ENCODE measurements at places on chromosomes 4 and X.

DNA sequence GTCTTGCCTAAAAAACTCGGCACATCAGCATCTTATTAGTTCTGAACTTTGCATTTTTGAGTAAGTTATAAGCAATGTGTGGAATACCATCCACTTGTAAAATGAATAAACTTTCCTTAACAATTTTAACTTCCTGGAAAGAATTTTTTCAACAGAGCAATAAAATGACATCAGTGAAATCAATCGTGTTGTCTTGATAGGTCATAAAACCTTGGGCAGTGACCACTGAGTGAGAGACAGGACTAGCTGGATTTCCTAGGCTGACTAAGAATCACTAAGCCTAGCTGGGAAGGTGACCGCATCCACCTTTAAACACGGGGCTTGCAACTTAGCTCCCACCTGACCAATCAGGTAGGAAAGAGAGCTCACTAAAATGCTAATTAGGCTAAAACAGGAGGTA lies 403.0 kb upstream of the CNKSR2 start:
- DNase-seq: no peak

GRCh38 chrX:23908219-23909004 lies 606 bp downstream of the CXorf58 start:
- no peak for DNase-seq

- DNase-seq: no peak
Measured at GRCh38 chrX:123310112-123310511, 126.0 kb downstream of the GRIA3 start.

DNA sequence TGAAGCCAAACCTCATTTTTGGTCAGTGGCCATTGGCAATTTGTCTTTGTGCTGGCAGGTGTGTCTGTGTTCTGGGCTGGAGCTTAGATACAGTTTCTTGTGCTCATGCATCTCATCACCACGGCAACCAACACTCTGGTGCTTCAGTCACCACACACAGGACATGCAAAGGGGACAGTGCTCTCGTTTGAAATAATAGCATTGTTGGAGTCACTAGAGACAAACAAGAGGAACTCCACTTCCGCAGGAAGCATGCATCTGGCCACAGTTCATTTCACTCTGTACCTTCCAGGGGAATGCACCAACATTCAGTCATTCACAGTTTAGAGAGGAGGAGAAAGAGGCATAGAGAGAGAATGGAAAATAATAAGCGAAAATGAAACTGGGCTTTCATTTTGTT lies 267.4 kb downstream of the ANK2 start:
- DNase-seq: peak; percentile 3

- no peak for DNase-seq
Measured at GRCh38 chrX:37640142-37640541, 45.4 kb upstream of the XK start.

GRCh38 chr4:8010618-8011017 lies 71.0 kb upstream of the AFAP1 start:
- no peak for DNase-seq

- DNase-seq: peak; percentile 13
Measured at GRCh38 chr4:169311643-169312365, 41.0 kb upstream of the SH3RF1 start.

GRCh38 chr4:102610476-102610875 lies 109.3 kb downstream of the NFKB1 start:
- no peak for DNase-seq

DNA sequence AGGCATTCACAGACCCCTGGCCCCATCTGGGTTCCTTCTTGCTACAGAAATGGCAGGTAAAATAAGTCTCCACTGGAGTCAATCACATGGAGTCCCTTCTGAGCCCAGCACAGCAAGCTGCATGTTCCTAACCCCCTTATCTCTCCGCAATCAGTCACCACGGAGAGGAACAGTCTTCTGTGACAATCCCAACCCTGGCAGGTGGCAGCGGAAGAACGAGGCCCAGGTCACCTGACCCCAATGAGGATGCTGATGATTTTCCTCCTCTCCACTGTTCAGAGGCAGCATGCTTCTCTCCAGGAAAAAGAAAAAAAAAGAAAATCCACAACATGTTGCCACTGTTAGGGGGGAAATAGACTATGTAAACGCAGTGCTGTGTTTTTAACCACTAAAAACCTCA lies 50.1 kb downstream of the TSPAN5 start:
- DNase-seq: no peak

DNA sequence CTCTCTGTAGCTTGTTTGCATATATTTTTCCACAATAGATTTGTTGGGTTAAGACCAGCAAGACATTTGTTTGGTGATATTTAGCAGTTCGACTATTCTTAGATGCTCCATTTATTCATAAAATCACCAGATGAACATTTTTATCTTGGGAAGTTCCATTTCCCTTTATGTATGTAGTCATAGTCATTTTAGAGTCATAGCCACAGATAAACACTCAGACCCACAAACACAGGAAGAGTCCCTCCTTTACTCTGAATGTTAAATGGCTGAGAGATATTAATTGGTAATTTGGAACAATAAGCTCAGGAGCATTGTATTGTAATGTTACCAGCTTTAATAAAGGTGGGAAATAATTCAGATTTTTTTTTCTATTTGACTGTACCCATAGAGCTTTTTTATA lies 1608.7 kb downstream of the STIM2 start:
- no peak for DNase-seq

- no peak for DNase-seq
Measured at GRCh38 chr4:118834070-118834469, 1.9 kb downstream of the SEC24D start.

- no peak for DNase-seq
Measured at GRCh38 chr4:11805842-11806241, 377.1 kb upstream of the HS3ST1 start.

- no peak for DNase-seq
Measured at GRCh38 chr4:155904331-155904730, 835 bp downstream of the TDO2 start.

DNA sequence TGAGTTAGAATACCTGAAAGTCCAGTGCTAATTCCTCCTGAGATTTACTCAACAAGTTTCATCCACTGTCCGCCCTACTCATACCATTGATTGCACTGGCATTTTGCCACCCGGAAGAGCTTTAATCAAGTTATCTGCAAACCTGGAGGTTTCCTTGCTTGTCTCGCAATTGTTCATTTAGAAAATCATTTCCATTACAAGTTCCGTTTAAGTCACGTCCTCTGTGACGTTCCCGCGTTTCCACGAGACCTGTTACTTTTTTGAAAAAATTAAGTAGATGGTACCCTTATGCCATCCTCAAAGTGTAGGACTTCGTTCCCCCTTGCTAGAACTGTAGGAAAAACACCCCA lies 761 bp upstream of the FRYL start:
- no peak for DNase-seq

DNA sequence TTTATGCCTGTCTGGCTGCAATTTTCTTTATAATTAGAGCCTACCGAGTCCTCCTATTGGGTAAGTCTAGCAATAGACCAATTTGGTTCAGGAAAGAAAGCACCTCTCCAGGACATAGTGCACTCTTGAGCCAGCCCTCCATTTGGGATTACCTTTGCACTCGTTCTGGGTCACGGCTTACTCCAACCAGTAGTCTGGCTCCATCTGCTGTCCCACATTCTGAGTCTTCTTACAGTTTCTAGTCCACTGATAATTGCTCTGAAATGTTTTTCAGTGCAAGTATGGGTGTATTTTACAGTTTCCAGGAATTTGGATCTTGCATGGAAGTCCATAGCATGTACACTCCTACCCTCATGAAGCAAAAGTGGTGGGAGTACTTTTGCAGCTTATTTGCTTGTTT lies 34.8 kb upstream of the USP51 start:
- no peak for DNase-seq
